Midbrain (tissue), 1 donor: ENCODE measurements at places on chromosomes 1 and 21.

DNA sequence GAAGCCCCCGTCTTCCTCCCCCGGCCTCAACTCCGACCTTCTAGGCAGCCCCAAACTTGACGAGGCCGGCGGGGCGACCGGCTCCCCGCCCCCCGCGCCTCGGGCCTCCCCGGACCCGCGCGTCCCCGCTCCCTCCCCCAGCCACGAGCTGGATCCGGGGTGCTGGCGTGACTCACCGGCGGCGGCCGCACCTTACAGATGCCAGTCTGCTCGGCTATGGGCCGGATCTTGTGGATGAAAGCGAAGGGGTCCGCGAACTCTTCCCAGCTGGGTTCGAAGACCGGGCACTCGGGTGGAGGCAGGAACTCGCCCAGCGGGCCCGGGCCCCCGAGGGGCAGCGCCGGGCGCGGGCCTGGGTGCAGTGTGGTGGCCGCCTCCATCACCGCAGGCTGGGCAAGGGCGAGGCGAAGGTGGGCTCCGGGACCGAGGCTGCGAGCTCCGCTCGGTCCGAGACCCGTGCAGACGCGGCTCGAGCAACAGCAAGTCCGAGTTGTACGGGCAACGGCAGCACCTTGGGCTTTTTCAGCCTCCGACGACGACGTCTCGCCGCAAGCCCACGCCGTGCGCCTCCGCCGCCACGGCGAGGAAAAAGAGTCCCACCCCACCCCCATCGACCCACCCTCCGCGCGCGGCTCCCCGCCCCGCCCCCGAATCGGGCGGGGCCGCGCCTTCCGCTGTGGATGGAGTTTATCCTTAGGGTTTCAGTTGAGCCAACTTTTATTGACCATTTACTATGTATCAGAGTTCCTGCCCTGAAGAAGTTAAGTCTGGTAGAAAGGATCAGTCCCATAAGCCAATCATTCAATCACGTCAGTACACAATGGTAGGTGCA, at the start of gene KDM5B:
Gene KDM5B, minus strand, starts transcription at position 496 of the 832 bp plus-strand sequence. Its CDS starts 116 bp downstream, at position 380.
- DNase-seq, result peak; percentile 65

DNA sequence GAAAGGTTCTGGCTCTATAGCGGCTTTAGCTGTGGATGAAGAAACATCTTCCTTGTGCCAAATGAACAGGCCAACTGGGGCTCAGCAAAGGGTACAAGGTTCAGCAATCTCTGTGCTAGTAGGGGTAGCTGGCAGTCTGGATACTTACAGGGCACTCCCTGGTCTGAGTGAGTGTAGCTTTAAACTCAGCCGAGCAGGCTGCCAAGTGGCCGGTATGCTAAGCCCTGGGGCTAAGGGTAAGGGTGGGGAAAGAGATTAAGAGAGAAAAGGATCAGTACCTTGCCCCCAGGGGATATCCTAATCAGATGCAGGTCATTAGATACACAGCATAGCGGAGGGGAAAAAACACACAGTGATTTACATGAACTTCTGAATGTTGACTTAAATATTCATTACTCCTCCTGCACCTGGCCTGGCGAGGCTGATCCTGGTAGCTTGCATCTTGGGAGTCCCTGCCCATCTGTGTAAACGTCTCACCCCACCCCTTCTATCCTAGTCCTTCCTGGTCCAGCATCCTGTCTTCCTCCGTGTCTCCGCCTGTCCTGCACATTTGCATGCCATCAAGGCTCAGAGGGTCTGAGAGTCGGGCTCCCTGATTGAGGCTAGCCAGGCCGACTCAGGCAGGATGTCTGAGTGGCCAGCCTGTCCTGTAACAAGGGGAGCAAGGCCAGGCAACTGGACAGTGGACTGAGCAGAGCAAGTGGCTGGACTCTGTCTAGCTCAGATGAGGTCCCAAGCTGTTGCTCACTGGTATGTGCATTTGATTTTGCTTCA, 39.5 kb upstream of the CNTN2 start:
- DNase-seq, result no peak

GRCh38 chr21:35102488-35103371, 53.6 kb upstream of the RUNX1 start:
- peak; percentile 11 for DNase-seq

DNA sequence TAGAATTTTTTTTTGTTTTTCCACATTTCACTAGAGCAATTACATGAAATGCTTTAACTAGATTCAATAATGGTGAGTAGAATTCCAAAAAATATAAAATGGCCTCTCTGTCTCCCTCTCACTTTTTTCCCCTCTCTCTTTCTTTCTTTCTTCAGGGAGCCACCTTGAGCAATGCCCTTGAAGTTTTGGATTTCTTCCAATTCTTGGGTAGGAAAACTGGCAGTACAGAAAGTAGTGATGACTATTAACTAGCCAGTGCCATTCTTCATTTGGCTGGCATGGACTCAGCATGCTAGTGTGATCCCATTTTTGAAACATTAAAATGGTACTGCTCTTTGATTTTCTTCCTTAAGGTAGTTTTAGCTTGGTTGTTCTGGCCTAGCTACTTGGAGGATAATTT, 4.5 kb upstream of the FNBP1L start:
- DNase-seq, result peak; percentile 16

DNA sequence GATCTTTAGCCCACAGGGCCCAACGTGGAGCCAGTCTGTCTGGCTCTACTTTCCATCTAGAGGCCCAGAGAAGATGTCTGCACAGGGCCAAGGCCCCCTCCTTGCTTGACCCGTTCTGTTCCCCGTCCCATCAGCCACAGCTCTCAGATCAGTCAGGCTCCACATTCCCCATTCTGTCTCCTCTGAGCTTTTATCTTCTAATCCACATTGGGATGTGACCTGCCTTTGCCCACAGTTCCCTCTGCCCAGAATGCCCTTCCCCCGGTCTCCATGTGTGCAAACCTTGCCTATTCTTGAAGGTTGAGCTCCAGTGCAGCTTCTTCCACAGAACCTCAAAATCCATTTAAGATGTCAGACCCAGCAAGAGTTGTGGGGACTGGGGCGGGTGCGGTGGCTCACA, 53.3 kb upstream of the WASF2 start:
- no peak for DNase-seq

- DNase-seq, result peak; percentile 7
These were observed 391.0 kb downstream of the OMA1 start for GRCh38 chr1:58155418-58156123.

DNA sequence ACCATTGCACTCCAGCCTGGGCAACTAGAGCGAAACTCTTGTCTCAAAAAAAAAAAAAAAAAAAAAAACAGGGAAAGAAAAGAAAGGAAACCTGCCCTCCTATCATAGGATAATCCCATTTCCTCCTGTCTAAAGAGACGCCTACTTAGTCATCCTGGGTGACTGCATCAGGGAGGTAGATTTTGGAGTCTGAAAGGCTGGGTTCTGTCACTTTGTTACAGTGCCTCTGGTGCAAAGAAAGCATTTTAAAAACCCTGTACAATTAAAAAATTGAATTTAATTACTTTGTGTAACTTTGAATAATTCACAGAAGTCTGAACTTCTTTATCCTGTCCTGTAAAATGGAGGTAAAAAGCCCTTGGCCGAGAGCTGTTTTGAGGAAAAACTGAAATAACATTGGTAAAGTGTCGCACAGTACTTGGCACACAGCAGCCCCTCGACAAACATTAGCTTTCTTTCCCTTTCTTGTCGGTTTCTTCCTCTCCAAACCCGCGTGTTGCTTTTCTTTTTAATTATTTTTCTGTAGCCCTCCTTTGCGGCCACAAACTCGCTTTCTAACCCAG, 657 bp upstream of the HDAC1 start:
- DNase-seq, result no peak

DNA sequence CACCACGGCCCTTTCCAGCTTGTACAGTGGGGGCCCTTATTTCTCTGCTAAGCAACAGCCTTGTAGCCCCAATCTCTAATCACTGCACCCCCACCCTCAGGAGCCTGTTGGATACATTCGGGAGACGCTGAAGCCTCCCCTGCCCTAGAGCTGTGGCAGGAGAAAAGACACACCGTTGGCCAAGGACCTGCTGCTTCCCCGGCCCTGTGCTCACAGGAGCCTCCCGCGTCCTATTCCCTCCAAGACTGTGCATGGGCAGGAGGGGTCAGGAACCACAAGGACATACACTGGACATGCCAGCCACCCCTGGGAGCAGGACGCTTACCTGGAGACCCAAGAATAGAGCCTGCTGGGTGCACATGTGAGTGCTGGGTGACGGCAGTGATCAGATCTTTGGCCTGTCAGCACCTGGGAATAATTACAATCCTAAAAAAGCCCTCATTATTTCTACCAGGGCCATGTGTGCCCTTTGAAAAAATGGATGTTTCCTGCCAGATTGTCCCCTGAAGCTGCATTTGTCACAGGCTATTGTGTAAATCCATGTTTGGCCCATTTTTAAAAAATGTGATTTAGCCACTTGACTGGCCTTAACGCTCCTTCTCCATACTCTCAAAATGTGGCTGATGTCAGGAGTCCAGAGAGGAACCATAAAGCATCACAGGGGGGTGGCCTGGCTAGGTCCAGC, 590.6 kb downstream of the MATN1 start:
- DNase-seq, result peak; percentile 0

GRCh38 chr1:16173447-16174260, 17.8 kb upstream of the EPHA2 start:
- DNase-seq, result no peak

DNA sequence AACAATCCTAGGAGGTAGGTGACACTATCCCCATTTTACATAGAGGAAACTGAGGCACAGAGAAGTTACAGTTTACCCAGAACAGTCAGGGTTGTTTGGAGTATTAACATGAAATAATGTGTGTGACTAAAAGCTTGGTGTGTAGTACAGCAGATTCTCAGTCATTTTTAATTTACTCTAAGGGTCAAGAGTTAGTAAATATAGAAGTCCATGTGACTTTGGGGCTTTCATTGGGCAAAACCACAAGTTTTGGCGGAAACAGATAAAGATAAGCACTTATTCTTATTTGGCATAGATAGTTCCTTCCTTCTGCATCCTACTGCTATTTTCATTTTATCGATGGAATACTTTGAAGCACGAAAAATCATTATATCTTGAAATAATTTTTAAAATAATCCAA, 128.5 kb downstream of the DNM3 start:
- no peak for DNase-seq

- no peak for DNase-seq
These were observed 60.8 kb upstream of the USP24 start for GRCh38 chr1:55275941-55276341.

DNA sequence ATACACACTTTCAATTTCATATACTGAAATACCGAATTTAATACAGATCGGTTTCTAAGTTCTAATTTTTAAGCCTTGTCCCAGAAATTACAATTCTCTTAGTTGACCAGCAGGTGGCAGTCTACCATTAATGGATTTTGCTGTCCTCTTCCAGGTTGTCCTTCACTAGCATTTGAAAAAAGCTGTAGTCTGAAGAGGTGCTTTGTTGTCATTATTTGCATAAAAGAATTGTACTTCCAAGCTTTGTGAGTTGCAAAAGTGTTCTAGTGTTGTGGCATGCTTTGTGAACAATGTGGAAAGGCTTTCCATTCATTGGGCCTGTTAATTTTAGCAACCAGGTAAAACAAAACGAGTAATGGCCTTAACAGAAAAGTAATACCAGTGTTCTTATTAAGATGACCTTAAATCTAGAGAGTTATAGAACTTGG, 193.6 kb downstream of the RPS6KC1 start:
- peak; percentile 49 for DNase-seq

DNA sequence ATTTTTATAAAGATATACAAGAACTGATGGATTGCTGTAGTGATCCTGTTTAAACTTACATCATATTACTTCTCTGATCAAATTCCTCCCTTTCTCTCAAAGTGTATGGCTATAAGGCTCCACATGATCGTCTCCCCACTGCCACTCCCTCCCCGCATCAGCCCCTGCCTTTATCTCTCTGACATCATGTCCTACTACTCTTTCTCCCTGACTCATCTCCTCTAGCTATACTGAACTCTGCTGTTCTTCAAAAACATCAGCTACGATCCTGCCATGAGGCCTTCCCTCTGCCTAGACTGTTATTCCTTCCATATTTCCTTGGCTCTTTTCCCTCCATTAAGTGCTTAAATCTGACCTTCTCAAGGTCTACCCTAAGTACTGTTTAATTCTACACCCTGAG, 22.8 kb downstream of the HFM1 start:
- no peak for DNase-seq

DNA sequence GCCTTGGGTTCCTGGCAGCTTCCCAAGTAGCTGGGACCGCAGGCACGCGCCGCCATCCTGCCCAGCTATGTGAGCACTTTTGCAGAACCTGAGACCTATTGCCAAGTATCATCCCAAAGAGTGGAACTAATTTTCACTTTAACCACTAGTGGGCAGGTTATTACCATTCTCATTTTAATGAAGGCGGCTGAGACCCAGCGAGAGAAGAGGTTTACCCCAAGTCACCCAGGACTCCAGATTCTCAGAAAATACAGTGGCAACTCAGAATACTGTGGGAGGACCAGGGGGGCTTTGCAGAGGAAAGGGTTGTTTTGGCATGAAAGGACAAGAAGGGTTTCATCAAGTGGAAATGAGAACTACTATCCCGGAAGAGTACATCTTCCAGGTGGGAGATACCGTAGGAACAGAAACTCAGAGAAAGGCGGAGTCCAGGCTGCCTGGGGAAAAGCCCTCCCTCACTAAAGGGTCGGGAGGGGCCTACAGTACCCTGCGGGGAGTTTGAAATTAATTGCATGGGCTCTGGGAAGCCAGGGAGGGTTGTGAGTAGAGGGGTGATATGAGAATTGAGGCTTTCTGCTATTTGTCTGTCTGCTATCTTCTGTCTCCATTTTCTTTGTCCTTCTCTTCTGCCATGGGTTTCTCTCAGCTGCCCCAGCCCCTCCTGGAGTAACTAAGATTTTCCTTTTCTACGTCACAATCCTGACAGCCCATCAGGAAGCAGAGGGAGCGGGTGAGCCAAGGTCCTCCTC, 7.2 kb upstream of the SEMA4A start:
- peak; percentile 59 for DNase-seq

DNA sequence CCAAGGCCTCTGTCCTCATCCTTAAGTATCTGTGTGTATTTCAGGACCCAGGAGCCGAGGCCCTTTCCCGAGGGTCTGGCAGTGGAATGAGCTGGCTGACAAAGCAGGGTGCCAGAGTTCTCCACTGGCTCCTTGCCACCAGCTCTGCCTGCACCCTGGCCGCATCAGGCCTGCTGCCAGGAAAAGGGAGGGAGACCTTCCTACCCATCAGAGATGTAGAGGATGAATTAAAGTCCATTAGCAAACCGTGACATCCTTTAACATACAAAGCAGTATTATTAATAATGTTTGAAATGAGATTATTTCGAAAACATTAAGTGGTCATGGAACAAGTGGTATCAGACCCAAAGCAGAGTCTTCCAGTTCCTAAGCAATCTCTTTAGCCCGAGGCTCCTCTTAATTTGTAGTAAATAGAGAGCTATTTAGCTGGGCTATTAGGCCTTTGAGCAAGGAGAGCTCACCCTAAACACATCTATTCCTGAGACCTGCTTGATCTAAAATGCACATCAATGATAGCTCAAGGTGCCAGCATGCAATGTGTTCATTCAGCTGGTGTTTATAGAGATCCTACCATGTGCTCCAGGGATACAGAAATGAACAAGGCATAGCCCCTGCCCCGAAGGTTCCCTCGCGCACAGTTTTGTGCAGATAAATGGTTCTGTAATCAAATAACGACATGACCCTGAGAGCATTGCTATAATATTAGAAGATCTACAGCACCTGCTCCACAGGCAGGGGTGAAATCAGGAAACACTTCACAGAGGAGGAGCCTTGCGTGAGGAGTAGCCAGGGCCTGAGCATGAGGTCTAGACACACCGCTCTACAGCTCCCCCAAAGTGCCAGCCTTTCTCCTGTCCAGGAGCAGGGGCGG, 44.0 kb downstream of the FAM163A start:
- DNase-seq, result no peak

- DNase-seq, result peak; percentile 49
These were observed 16.4 kb downstream of the RAB4A start for GRCh38 chr1:229287267-229287666.

- no peak for DNase-seq
These were observed 3.0 kb downstream of the CAMSAP2 start for GRCh38 chr1:200741551-200742207.

- no peak for DNase-seq
These were observed 17.6 kb downstream of the CLCA2 start for GRCh38 chr1:86441581-86441980.
